ENCODE measurements at places on chromosomes 6 and 20. TPM values are rescaled to one million over a fixed set of nuclear protein-coding genes. Genes with fewer than 3 reads are reported as not detected.

DNA sequence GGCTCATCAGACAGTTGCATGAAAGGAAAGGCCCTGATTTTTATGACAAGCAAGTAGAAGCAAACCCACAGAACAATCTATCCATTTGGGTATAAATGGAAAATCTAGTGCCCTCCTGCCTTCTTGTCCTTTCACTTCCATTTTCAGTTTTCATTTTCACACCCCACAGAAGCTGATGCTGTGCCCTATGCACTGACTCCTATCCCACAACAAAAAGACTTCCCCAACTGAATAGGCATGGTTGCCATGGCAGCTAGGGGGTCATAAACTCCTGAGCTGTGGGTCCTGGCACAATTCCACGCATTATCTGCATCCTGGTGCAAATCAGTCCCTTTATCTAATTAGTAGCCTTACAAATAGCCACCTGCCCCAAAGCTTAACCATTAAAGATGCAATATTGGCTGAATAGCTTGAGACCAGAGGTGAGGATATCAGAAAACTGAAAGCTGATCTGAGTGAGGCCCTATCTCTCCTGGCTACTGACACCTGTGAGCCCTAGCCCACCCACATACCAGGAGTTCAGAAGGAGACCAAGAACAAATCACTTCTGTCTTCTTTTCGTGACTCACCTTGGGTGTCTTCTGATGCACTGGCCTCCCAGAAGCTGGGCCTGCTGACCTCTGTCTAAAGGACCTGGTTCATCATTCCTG, 34.9 kb upstream of the HEY2 start:
- no peak for DNase-seq

FILIP1 gene
- total RNA-seq, result 3.7 TPM

SGK2 gene
- 0.08 TPM for total RNA-seq

- DNase-seq, result no peak
Measured at GRCh38 chr6:79421707-79422484, 115.3 kb downstream of the LCA5 start.

DNA sequence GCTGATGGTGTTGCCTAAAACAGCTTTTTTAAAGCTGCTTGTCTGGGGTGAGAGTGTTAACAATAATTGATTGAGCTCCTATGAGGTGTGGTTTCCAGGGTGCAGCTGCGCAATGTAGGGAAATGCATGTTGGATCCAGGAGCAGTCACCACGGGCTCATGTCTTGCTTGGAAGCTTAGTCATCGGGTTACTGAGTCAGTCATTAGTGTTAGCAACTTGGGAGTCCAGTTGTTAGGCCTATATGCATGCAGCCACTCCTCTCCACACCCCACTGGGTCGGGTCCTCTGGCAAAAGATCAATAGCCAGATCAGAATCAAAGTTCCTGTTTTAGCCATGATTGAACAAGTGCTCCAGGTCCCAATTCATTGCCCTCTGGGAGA, 271.7 kb upstream of the CHD6 start:
- DNase-seq, result no peak

RHAG gene
- total RNA-seq, result not detected

DNA sequence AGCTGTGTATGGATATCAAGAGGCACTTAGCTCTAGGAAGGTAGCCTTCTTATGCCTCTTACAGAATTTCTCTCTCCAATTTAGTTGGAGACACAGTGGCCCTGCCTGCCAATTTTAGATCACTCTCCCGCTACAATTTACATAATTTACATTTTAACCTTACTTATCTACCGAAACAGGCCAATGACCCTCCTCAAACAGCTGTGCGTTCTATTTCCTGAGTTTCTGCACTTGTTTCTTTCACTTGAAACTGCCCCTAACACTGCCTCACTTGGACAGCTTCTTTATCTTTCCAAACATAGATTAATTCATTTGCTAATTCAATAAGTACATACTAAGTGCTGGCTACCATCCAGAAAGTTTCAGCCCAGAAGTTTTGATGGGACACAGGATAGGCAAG, 52.9 kb upstream of the HDDC2 start:
- no peak for DNase-seq

DNA sequence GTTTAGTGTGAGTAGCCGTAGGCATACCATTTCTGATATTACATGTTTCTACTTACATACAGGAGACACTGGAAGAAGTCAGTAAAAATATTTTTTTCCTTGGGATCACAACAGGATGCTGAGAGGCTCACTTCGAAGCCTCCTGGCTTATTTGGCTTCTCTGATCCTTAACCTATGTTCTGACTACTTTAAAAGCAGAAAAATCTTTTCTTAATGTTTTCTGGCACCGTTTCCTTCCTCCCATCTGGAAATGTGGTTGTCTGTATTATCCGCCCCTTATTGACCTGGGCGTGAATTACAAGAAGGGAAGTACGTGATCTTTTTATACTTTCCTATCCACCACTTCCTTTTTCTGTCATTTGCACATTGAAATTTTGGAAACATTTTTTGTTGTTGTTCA, 379.6 kb downstream of the COL12A1 start:
- no peak for DNase-seq

GRCh38 chr20:41214202-41214601, 76.9 kb downstream of the PLCG1 start:
- no peak for DNase-seq

- no peak for DNase-seq
Measured at GRCh38 chr20:47847884-47848485, 62.7 kb upstream of the SULF2 start.

All from GM23338 (cell line).